Activated CD4-positive, CD25-positive, alpha-beta regulatory T cell treated with anti-CD3 and anti-CD28 coated beads, Interleukin-2, amount 50 U/mL, for 24 hours (primary cell): ENCODE measurements at places on chromosomes 13 and 19.

- no peak for ATAC-seq
Measured at GRCh38 chr13:45702869-45703391, 810 bp downstream of the CBY2 start.

DNA sequence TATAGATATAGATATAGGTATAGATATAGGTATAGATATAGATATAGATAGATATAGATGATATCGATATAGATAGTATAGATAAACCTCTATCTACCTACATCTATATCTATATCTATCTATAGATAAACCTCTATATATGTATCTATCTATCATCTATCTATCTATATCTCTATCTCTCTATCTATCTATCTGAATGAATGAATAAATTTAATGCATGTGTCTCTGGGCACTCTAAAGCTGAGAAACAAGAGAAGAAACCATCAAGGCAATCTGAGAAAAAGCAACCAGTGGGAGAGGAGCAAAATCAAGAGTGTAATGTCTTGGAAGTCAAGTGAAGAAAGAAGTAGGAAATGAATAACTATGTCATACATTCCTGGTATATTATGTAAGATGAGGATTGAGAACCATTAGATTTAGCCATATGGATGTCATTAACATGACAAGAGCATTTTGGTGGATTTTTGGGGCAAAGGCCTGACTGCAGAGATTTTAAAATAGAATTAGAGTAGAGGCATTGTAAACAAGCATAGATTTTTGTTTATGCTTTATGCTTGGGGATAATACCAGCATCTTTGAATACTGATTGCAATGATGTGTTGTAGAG lies 1262.7 kb upstream of the MIR17HG start:
- ATAC-seq = no peak

DNA sequence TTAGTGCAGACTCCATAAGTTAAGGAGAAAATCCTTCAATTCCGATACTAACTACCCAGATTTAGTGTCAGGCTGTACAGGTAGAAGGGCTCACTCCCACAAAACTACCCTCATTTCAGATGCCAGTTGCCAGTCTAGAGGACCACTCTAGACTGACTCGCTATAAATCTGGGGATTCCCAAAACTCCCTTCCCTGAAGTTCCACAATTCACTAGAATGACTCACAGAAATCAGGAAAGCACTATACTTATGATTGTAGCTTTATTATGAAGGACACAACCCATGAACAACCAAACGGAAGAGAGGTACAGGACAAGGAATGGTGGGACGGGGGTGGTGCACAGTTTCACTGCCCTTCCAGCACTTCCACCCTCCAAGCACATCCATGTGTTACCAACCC lies 321.2 kb downstream of the DIAPH3 start:
- ATAC-seq = no peak

GRCh38 chr19:16142032-16142580 lies 1.4 kb upstream of the HSH2D start:
- no peak for ATAC-seq

DNA sequence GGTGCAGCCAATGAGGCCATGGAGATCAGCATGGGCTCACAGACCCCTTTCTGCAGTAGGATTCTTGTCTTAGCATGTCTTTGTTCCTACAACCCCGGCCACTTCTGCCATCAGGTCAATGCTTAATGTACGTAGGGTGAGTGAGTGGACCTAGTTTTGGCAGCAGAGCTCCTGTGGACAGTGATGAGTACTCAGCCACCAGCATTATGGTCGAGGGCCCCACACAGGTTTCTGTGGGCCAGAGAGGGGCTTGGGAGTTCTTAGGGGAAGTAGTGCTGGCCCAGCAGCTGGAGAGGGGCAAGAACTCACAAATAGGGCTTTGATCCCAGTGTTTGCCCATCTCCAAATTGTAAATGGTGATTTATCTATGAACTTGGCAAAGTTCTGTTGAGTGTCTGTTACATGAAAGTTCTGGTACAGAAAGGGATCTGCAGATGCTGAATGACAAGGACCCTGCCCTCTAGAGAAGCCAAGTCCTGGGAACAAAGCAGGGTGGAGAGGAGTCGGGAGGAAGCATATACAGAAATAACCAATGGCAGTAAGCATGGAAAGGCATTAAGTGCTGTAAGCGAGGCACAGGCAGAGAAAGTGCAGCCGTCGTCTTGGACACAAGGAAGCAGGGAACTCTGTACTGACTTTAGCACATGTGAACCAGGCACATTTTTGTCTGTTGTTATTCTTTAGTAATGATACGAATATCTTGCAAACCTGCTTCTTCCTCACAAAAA lies 185.1 kb downstream of the MTUS2 start:
- no peak for ATAC-seq

DNA sequence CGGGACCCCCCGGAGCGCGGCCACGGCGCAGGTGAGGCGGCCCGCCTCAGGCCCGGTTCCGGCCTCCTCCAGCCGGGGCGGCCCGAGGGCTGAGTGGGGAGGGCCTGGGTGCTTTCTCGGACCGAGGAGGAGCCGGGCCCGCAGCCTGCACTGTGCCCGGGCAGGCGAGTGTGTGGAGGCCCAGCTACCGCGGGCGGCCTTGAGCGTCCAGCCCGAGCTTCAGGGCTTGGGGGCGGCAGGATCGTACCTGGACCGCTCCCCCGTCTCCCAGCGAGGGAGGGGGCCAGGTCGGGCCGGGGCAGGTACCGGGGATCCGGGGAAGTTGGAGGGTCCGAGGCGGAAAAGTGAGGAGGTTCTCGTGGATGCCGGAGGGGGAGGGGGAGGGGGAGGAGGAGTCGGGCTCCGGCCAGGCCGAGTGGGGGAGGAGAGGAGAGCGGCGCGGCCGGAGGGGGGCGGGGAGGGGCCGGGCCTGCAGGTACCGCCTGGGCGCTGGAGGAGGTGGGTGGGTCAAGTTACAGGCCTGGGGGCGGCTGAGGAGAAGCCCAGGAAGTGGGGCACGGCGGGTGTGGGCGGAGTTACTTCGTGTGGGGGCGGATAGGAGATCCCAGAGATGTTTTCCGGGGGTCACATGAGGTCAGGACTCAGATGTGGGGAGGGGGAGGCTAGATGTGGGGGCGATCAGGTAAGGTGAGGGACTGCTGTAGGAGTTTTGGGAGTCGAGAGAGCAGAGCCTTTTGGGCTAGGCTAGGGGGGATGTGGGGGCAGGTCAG lies 545 bp downstream of the NACC1 start:
- peak; percentile 2 for ATAC-seq

DNA sequence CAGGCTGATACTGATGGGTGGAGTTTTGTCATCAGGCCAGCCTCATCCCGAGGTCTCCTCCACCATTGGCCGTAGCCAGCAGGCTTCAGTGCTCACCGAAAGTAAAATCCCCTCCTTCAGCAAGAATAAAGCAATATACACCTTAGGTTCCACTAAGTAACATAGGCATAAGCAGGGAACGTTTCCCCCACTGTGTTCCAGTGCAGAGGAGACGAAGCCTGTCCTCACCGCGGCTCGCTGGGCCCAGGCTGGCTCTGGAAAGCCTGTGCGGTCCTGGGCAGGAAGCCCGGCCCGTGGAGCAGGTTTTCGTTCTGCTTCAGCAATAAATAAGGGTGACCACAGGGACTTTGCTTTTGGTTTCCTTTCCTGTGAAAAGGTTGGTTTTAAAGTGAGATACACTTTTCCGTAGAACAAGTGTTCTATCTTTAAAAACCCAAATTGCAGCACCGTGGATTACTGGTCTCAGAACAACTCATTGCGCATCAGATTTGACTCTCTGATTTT lies 16.3 kb upstream of the TEX29 start:
- no peak for ATAC-seq

DNA sequence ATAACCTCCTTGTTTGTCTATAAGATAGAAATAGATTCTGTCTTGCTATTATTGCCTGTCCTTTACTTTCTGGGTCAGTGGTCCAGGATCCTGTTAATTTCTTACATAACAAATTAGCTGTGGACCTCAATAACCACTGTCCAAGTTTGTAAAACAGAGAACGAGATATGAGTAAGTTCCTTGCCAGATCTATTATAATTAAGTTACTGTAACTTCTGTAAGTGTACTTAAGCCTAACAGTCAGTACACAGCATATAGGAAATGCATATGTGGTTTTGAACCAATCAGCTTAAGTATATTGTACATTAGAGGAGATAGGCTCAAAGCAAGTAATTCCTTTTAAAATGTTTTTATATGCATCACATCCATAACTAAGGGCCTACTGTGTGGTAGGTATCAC lies 34.9 kb downstream of the HTR2A start:
- no peak for ATAC-seq

DNA sequence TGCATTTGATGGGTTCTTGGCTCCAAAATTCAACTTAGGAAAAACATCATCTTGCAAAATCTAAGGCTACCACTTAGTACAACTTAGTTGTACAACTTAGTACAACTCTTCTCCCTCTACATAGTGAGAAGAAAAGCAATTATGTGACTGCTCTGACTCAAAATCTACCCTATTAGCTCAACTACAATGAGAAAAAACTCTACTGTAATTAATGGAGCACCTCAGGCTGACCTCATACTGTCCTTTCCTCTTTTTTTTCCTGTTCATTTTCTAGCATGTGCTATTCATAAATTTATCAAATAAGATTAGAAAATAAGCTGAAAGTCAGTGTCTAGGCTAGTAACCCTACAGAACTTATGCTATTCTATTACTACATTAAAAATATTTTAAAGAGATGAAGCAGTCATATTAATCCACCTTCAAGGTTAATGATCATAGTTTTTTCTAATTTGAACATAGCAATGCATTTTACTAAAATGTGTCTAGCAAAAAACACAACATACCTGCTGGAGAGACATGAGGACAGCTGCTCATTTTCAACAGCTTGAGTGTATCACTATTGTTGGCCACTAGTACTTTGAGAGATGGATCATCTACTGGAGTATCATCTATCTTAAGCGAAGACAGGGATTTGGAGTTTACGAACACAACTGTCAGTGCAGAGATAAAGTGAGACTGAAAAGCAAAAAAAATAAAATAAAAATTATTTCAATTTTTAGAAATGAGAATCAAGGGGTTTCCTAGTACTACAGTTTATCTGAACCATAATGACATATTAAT lies 11.9 kb downstream of the FBXL3 start:
- ATAC-seq = no peak

DNA sequence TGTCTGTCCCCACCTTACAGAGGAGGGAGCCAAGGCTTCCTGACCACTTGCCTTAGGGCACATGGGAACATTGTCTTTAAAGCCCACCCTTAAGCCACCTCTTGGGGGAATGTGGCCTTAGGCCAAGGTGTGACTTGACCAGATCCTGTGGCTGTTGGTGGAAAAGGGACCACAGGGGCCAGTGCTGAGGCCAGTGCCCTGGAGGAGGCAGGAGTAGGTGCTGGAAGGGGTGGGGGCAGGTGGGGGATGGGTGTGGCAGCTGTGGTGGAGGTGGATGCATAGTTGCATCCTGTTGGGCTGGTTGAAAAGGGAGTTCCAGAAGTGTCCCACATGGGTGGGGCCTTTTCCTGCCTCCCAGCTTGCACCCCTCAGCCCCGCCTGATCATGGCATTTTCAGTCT lies 44.8 kb downstream of the DNM2 start:
- ATAC-seq = no peak

- ATAC-seq = no peak
Measured at GRCh38 chr13:32829676-32830335, 186.4 kb upstream of the KL start.

DNA sequence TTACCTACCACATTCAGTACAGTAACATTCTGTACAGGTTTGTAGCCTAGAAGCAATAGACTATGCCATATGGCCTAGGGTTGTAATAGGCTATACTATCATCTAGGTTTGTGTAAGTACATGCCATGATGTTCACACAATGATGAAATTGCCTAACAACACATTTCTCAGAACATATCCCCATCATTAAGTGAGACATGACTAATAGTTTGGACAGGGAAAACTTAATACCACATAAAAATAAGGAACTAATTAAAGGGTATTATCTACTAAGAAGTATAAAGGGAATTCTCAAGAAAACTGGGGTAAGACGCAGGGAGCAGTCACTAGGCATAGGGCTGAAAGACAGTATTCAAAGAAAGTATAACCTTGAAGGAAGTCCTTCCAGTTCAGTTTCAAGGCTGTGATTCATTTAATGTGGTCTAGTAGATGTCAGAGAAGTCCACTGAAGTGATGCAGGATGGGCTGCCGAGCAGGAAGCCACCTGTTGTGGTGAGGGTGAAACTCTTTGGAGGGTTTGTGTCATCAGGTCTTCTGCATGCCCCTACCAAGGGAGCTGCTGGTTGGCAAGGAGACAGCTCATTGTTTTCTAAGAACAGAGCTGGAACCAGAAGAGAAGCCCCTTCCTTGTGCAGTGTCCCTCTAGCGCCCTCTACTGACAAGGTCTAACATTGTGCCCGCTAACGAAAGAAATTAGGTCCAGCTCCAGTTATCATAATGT lies 122.9 kb downstream of the OLFM4 start:
- ATAC-seq = peak; percentile 73

DNA sequence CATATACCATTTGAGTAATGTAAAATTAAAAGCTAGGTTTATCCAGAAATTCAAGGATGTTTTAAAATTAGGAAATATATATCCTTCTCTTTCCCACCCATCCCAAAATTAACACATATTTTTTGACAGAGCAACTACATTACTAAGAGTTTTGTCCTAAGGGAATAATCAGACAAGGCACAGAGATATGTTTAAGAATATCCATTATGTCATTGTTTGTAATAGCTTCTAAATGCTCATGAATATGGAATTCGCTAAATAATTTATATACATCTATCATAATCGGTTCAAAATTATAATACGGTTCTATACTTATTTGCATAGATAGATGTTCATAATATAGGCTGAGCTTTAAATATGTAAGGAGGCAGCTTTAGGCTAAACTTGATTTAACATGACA lies 9.8 kb downstream of the UBL3 start:
- ATAC-seq = no peak

GRCh38 chr13:86559901-86560300 lies 760.7 kb upstream of the SLITRK6 start:
- ATAC-seq = no peak

GRCh38 chr13:110042253-110042950 lies 256.0 kb upstream of the IRS2 start:
- ATAC-seq = no peak

- ATAC-seq = no peak
Measured at GRCh38 chr13:75426421-75426820, 55.5 kb downstream of the TBC1D4 start.

DNA sequence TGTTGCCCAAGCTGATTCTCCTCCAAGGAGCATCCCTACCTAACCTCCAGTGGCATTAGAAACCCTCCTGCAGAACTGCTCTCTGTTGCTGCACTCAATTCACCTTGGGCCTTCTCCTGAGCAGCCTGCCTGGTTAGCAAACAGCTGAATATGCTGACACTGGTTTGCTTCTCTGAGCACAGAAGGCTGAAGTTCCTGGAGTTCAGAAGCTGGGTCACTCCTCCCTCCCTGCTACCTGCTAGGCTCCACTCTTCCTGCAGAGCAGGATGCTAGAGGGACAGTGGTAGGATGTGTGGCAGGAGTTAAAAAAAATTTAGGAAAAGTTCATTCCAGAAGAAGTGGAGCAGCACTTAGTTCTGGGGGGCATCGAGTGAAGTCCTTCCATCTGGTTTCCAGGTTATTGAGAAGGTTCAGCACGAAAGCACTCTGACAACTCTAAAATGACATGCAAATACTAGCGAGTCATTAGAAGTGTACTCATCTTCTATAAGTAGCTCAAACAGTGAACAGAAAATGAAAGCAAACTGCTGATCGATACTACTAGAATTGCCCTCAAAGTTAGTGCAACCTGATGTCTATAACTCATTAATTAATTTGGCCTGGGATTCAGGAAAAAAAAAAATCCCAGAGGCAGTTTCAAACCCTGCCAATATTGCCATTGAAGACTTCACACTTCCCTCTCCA lies 293.7 kb downstream of the POU4F1 start:
- ATAC-seq = no peak

- ATAC-seq = no peak
Measured at GRCh38 chr13:52359534-52359933, 46.4 kb downstream of the THSD1 start.
